ENCODE measurements at places on chromosomes 3 and 15.

DNA sequence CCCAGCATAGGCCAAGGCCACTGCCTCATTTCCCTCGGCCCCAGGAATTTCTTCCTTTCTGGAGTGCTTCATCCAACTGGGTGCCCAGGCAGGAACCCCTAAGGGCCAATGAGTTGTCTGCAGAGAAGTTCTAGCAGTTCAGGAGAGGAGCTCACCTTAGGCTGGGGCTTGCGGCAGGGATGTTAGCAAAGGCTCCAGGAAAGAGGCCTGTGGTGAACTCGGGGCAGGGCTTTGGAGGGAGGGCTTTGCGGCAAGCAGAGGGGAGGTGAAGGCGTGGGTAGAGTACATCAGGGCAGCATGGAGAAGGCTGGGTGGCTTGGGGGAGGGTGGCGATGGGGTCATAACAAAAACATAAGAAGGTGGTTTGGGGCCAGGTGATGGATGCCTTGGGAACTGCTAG is 1.1 kb downstream of the GHRL start:
- DNase-seq, result no peak

- DNase-seq, result no peak
Measured at GRCh38 chr15:69794645-69795469, 302.9 kb downstream of the TLE3 start.

- no peak for DNase-seq
Measured at GRCh38 chr3:68957895-68958294, 25.5 kb upstream of the TAFA4 start.

DNA sequence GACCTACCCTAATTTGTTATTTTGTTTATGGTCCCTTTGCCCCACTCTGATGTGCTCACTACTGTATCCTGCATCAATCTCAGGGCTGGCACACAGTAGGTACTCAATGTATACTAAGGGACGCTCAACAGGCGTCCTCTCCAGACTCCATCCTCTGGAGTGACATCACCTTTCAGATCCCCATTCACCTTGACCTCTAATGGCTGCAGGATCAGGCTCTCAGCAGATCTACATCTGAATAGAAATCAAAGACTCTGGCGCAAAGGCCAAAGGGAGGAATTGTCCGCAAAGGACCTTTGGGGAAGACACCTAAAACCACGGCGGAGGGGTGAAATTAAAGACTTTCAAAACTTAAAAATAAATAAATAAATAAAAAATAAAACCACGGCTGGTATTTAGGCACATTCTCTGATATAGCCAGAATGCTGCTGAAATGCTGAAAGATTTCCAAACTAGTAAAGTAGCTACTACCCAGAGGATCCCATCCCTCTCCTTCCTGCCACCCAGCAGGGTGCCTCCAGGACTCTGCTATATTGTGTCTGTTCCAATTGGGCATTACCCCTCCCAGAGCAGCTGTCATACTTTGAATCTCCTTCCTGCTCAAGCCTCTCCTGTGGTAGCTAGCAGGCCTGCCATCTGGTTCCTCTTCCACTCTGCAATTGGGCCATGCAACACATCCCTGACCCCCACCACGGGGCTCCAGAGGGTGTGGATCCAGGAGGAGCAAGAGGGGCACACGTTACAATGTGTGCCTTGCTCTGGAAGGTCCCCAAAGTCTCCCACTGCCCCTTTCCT is 6.1 kb downstream of the SHF start:
- DNase-seq, result no peak

GRCh38 chr3:185988080-185988815 is 50.4 kb upstream of the TRA2B start:
- no peak for DNase-seq

DNA sequence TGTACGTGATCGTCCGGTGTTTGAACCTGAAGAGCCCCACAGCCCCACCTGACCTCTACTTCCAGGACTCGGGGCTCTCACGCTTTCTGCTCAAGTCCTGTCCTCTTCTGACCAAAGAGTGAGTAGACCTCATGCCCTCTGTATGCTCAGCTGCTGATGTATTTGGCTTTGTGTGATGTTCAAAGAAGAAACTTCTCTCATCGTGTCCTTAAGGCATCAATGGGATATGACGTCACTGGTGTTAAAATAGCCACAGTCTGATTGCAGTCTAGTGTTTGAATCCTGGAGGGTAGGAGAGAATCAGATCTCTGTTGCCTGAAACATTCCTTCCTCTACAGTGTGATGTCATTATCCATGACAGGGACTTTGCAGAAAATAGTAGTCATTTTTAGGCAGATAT is 28.1 kb downstream of the ABHD2 start:
- no peak for DNase-seq
